ENCODE measurements at places on chromosomes 16 and 17. TPM values are rescaled to one million over a fixed set of nuclear protein-coding genes. Genes with fewer than 3 reads are reported as not detected.

Gene CLEC16A
- 9.4 TPM for total RNA-seq

Gene FSCN2
- total RNA-seq = 1.4 TPM

Gene PIK3R5
- not detected for total RNA-seq

Gene SP6
- 2.8 TPM for total RNA-seq

Gene ENPP7
- not detected for total RNA-seq

Gene PRR35
- 0.18 TPM for total RNA-seq

Gene CCDC144A
- total RNA-seq = 1.1 TPM

Gene FGF11
- 1.1 TPM for total RNA-seq

Gene MMP15
- total RNA-seq = 17.4 TPM

Gene TPSD1
- not detected for total RNA-seq

Gene CRISPLD2
- 3.2 TPM for total RNA-seq

Gene FBXL16
- total RNA-seq = 5.6 TPM
